ENCODE measurements at places on chromosomes 7 and 10.

DNA sequence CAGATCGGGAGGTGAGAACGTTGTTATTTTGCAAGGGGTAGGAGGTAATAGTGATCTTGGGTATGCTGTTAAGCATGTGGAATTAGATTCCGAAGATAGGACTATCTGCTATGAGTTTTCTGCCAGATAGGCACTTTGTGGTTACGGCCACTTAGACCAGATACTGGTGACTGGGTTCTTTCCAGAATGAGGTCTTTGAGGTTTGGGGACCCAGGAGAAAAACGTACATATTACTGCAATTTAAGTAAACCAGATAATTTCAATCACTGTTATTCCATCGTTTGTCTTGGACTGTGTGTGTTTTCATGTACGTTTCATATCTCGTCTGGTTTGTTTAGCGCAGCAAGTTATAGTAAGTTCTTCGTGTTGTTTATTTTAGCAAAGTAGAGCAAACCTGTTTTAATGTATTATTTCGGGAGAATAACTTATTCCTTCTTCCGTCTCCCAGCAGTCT, 312 bp downstream of the ARL4A start:
- DNase-seq, result no peak

DNA sequence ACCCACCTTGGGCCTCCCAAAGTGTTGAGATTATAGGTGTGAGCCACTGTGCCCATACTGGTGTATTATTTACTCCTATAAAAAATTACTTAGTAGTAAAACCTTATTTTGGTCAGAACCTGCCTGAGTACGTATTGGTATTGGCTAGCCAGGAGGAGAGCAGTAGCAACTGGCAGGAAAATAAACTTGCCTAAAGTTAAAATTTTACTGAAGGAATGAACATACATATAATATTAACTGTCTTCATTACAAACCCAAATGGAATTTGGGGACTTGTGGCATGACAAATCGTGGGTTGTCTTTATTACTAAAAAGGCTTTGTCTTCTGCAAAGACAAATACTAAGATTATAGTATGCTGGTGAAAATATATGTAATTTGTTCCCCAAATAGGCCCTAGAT, 8.4 kb downstream of the RAB18 start:
- DNase-seq, result no peak

- no peak for DNase-seq
These were observed 54.8 kb downstream of the OTUD1 start for GRCh38 chr10:23493711-23494110.

GRCh38 chr10:119705434-119705831, 20.4 kb upstream of the INPP5F start:
- DNase-seq, result no peak

- no peak for DNase-seq
These were observed 122.2 kb downstream of the MPP7 start for GRCh38 chr10:28180654-28181053.

DNA sequence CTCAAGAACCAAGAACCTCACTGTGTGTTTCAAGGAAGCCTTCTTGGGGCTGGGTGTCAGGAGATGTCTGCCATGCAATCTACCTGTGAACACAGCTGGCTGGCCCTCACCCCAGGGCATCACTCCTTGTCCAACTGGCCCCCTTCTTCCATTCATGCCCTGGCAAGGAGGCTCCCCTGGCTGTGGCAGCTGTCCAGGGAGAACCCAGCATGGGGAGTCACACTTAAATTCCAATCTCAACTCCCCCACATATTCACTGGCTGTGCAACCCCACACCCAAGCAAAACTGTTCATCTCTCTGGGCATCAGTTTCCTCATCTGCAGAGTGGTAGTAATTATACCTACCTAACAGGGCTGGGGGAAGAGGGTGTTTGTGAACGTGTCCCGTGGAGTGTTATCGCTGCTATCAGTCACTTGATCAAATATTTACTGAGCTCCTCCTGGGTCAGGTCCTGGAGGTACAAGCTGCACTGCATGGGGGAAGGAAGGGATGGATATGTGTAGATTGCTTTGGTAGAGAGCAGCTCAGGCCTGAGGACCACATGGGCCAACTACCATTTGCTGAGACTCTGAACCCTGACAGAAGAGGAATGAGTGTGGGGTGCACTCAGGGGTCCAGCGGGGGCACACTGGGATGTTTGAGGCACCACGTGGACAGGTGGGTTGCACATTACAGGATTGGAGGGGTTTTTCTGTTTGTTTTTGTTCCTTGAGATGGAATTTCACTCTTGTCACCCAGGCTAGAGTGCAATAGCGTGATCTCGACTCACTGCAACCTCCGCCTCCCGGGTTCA, 2.1 kb upstream of the GPRIN2 start:
- DNase-seq, result no peak

- DNase-seq, result no peak
These were observed 1.1 kb upstream of the DNAAF5 start for GRCh38 chr7:725223-726005.

DNA sequence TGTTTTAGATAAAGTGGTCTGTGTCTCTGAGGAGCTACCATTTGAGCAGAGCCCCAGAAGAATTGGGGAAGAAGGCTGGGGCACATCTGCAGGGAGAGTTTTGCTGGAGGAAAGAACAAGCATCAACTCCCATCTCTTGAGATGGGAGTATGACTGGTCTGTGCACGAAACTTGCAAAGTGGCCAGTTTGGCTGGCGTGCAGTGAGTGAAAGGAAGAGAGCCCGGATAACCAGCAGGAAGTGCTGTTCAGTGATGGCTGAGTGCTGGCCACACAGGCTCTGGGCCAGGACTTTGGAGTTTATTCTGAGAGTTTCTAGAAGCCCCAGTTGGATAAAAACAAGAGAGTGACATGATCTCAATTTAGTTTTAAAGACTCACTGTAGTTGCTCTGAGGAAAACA, 34.4 kb upstream of the SVIL start:
- no peak for DNase-seq

DNA sequence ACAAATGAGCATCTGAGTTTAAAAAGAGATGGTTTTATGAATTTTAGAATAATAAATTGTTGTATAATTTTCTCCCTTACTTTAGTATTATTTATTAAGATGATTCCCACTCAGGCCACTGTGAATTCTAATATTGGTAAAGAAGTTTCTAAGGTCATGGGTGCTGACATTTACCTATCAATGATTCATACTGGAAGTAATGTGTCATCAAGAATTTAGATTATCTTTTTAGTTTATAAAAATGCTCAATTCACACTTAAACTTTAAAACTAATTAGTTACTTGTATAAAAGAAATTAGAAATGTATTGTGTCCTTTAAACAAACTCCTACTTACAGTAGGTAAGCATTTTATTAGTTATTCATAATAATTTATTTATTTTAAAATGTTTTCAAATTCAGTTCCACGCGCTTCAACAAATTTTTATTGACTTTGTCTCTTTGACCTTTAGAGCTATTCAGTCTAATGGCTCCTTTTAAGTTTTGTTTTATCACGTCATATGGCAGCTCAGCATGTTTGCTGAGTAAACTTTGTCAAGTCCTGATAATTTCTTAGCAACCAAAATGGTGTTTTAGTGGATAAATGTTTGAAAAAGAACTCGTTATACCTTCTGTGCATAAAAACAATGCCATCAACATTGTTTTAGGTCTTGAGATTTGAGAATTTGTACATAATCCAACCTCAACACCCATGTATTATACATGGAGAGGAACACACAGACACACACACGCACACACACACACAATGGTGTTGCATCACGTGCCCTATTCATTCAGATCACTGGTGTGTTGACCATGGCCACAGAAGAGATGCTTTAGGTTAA, 15.1 kb upstream of the MRC1 start:
- no peak for DNase-seq

DNA sequence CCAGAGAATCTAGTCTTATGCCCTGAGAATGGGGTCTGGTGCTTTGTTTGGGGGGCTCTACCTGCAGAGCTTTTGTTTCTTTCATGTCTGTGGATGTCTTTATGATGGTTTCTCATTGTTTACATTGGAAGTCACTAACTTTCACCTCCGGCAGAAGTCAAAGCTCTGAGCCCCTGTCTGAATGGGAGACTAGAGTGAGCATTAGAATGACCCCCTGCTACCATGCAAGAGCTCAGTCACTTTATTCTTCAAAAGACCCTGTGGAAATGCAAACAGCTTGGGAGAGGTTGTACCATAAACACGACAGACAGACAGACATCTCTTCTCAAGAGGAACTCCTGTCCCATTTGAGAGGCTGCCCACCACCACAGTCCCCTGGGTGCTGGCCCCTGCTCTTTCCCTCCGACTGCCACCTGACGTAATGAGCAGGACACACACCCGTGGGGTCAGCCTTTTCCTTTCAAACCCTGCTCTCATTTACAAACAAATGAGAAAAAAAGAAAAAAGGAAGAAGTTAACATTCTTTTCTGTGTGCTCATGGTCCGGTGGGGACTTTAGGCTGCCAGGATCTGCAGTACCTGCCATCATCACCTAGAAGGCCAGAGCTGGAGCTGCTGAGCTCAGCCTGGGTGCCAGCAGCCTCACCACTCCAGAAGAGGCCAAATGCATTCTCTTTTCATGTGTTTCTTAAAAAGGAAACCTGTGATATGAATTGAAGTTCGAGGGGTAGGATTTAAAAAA, 91.6 kb downstream of the FZD1 start:
- DNase-seq, result no peak

DNA sequence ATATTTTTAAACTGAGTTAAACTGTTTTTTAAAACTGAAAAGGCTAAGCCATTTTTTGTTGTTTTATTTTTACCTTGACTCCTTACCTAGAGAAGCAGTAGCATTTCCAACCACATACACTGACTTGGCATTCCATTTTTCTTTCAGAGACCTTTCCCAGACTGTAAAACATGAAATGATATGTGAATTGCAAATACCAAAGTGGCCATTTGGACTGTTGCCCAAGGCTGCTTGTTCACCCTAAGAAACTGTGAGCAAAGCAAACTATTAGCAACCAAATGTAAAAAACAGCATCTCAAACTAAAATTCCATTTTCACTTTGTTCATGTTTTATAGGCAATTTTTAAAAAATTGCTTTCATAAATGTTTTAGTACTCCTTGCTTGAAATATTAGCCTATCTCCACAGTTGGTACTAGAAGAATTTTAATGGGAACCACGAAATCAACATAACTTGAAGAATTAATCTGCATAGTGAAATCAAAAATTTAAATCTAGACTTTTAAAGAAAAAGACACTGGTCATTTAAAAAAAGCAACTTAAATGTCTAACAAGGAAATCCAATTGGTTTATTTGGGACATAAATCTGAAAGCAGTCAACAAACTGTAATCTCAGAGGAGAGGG, 10.8 kb downstream of the UROS start:
- no peak for DNase-seq

GRCh38 chr10:116490028-116490662, 55.6 kb upstream of the PNLIP start:
- no peak for DNase-seq

GRCh38 chr7:14834883-14835282, 67.7 kb downstream of the DGKB start:
- no peak for DNase-seq

- no peak for DNase-seq
These were observed 4.9 kb upstream of the NKX2-3 start for GRCh38 chr10:99527526-99528493.

DNA sequence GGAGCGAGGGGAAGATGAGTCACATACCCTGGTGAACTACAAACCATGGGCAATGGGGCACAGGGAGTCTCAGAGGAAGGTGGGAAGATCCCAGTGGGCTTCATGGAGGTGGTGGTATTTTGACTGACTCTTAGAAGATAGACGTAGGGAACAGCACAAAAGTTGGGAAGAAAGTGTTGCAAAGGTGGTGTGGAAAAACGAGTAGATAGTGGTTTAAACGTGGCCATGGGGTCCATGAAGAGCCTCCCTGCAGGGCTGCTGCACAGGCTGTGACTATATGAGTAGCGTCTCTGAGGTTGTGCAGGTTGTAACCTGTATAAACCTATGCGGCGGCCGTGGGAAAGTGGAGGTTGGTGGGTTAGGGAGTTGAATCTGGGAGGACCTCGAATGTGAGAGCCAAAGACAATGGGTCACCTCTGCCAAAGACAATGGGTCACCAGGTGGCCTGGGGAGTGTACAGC, 13.8 kb downstream of the LZTS2 start:
- DNase-seq, result no peak

DNA sequence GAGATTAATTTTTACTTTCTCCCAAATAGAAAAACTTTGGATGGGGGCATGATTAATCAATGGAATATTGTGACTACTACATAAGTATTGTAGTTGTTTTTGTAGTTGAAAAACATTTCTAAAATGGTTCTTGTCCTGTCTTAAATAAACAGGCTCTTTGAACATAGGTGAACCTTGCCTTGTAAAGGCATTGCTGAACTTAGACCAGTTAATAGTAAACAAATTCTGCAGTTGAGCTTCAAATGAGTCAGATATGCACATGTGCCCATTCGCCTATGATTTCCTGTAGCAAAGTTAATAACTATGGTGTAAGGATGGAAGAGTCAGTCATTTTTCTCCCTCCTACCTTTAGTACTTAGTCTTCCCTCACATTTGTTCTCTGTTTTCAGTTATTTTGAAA, 22.6 kb downstream of the CUTC start:
- no peak for DNase-seq

- DNase-seq, result no peak
These were observed 238.7 kb upstream of the TCF7L2 start for GRCh38 chr10:112711366-112711765.

DNA sequence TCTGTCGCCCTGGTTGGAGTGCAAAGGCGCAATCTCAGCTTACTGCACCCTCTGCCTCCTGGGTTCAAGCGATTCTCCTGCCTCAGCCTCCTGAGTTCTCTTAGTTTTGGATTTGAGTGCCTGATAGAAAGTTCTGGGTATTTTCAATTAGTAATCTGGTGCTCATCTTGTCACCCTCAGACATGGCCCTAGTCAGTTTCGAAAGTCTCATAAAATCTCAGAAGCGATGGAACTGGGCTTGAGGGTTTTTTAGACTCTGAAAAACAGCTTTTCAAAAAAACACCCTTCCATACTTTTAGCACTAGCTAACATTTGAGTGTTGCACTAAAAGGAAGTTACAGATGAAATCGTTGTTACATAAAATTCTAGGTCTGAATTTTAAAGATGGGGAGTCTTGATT, 9.4 kb upstream of the PIP4K2A start:
- no peak for DNase-seq

GRCh38 chr7:11706666-11707605, 125.1 kb downstream of the THSD7A start:
- no peak for DNase-seq

- no peak for DNase-seq
These were observed 19.7 kb upstream of the SIRT1 start for GRCh38 chr10:67864607-67865371.

- peak; percentile 10 for DNase-seq
These were observed 115.6 kb downstream of the LHFPL3 start for GRCh38 chr7:104444017-104444416.

GRCh38 chr10:123995461-123996131, 97.8 kb downstream of the CHST15 start:
- no peak for DNase-seq

DNA sequence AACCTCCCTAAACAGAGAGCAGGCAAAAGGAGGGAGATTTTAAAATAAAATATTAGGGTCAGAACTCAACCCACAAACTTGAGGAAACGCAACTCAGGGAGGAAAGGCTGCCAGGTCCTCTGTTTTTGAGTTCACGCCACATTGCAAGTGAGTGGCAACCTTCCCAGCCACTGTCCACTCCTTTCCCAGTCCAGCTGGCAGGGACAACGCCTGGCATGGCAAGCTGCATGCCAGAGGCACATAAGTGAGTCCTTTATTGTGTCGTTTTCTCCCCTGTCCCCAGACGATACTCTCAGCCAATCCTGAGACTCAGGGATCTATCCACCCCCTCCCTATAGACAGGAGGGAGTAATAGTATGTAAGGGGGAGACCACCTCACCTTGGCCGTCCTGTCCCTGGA, 22.4 kb downstream of the FBXW4 start:
- peak; percentile 24 for DNase-seq

GRCh38 chr7:33422141-33422540, 292.8 kb downstream of the BBS9 start:
- no peak for DNase-seq

All from putamen (tissue), 1 donor.